ENCODE measurements at places on chromosomes 4 and X.

DNA sequence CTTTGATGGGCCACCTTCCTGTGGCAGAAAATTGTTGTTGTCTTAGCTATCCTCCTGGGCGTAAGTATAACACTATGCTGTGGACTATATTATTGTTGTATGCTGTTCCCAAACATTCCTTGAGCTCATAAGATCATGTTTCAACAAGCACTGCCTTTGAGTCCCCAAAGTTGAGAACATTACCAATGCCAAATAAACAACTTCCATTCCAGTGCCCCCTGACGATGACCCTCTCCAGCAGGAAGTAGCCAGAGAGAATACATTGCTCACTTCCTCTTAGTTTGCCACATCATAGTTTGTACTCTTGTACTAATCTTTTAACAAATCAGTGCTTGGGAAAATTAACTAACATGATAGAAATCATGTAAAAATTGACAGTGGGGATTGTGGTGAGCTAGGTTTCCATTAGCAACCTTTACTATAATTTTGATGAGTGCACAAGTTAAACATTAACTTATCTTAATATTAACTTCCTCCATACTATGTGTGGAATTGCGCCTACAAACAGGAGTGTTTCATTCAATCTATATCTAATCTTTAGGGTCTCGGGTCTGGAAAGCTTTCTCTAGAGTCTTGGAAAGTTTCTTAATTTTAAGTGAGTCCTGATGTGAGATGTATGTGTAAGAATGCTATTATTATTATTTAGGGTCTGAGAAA is 20.3 kb upstream of the DHX15 start:
- no peak for DNase-seq

GRCh38 chrX:69070949-69071650 is 94.2 kb downstream of the PJA1 start:
- peak; percentile 47 for DNase-seq

- no peak for DNase-seq
Observed at GRCh38 chr4:148834804-148835631, 392.8 kb upstream of the NR3C2 start.

DNA sequence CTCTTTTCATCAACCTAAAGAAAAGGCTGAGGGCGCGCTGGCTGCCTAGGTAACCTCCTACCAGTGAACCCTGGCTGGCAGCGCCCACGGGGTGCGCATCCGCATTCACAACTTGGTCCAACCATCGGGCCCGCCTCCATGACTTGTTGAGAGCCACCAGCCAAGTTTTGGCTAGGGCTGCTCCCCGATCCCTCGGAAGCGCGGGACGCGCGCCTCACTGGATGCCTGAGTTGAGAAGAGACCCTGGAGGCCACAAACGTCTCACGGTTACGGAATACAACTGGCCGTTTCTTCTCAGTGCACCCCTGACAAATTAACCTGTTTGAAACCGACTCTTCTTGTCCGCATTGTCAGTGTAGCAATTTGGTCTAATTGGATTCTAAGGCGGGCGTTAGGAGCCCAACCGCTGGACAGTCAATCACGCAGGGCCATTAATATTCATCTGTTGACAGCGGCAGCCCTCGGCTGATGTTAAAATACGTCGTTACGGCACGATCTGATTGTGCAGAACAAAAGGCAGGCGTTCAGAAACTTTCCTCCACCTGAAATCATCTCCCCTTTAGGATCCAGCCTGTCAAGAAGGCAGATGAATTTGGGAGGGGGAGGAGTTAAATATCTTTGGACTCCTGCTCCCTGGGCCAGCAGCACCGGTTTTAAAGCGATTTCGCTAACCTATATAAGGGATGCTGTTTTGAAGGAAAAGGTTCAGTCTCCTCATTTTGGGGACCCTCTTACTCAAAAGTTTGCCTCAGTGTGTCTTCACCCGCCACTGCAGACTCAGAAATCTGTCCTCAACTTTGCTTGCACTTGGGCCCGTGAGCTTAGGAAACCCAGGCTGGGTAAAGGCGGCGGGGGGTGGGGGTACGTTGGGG is 1.2 kb downstream of the GPC3 start:
- no peak for DNase-seq

- peak; percentile 24 for DNase-seq
Observed at GRCh38 chrX:103254171-103254824, 657 bp downstream of the TCEAL8 start.

DNA sequence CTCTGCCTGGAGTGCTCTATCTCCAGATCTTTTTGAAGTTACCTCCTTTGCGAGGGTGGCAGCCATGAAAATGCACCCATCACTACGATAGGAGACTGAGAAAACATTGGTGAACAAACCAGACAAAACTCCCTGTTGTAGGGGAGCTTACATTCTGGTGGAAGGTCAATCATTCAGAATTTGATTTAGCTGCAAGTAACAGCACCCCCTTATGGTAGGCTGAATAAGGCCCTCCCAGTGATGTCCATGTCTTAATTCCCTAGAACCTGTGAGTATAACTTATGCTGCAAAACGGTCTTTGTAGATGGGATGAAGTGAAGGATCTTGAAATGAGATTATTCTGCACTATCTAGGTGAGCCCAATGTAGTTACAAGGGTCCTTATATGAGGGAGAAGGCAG is 5.6 kb upstream of the TEC start:
- no peak for DNase-seq

DNA sequence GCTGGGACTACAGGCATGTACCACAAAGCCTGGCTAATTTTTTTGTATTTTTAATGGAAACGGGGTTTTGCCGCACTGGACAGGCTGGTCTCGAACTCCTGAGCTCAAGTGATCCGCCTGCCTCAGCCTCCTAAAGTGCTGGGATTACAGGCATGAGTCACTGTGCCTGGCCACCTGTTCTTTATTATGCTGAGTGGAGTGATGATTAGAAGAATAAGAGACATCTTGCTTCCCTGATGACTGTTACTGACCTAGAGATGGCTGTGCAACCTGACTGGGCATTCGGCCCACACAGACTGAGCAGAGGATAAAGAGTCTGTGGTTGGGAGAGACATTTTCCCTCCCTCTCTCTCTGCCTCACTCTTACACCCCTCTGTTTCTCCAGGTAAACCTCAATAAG is 56.7 kb downstream of the SPINK2 start:
- DNase-seq = no peak

DNA sequence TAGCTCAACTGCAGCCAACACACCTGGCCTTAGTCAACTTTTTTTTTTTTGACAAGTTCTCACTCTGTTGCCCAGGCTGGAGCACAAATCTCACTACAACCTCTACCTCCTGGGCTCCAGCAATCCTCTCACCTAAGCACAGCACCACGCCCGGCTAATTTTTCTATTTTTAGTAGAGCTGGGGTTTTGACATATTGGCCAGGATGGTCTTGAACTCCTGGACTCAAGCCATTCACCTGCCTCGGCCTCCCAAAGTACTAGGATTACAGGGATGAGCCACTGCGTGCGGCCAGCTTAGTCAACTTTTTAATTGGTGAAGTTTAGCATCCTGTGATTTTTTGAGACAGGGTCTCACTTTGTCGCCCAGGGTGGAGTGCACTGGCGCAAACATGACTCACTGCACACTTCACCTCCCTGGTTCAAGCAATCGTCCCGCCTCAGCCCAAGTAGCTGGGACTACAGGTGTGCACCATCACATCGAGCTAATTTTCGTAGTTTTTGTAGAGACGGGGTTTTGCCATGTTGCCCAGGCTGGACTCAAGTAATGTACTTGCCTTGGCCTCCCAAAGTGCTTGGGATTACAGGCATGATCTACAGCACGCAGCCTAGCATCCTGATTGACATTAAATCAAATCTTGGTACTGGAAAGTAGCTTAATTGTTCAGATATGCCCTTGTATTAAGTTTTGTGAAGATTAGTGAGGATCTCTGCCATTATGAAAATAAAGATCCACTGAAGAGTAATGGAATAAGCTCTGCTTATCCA is 8.3 kb downstream of the HNRNPDL start:
- DNase-seq = no peak

- DNase-seq = no peak
Observed at GRCh38 chr4:161121451-161121850, 1042.3 kb downstream of the FSTL5 start.

DNA sequence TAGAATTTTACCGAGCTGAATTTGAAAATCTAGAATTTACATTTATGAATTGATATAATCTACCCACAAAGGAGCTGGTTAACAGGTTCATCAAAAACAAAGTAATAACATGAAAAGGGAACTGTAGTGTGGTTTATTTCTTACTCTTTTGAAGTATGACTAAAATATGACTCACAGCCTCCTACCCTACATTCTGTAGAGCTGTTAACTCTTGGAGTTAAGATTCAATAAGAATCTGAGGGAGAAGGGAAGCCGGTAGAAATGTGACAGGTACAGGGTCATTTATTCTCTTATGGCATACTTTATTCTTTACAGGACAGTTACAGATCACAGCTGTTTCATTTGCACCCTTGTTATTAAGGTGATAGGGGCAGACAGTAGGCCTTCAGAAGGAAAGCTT is 132.2 kb upstream of the FAM47B start:
- DNase-seq = no peak

GRCh38 chrX:145396612-145397011 is 149.3 kb downstream of the SPANXN1 start:
- DNase-seq = no peak

- DNase-seq = no peak
Observed at GRCh38 chr4:48654015-48654664, 125.9 kb downstream of the FRYL start.

DNA sequence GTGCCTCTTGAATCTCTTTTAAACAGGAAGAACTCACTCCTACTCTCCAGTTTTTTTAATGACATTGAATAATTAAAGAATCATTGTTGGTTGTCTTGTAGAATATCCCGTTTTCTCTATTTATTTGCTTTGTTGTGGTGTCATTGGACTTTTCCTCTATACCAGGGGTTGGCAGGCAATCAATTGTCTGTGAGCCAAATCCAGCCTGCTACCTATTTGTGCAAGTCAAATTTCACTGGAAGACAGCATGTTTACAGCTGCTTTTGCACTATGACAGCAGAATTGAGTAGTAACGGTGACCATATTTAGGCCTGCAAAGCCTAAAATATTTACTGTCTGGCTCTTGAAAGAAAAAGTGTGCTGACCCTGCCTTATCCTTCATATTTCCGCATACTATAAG is 34.8 kb downstream of the POLA1 start:
- DNase-seq = no peak

GRCh38 chr4:129545599-129546278 is 449.8 kb downstream of the C4orf33 start:
- DNase-seq = peak; percentile 67

GRCh38 chr4:5867866-5868265 is 25.0 kb downstream of the CRMP1 start:
- no peak for DNase-seq

DNA sequence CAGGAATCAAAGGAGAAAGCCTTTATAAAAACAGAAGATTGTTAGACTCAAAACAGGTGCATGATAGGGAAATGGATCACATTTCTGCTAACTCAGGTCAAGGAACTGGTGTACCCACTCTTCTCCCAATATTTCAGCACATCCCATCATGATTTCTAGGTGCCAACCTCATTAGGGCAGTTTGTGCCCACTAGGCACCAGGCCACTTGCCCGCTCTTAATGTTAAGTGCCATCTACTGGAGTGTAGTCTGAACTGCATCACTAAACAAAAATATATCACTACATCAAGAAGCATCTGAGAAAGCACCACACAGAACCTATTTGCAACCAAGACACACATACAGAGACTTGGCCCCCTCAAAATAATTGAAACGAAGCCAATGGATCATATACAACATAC is 140.4 kb upstream of the GRID2 start:
- DNase-seq = no peak

- no peak for DNase-seq
Observed at GRCh38 chrX:10223781-10224180, 67.0 kb downstream of the CLCN4 start.

GRCh38 chr4:121375262-121375661 is 5.6 kb downstream of the QRFPR start:
- no peak for DNase-seq

- DNase-seq = no peak
Observed at GRCh38 chr4:66681962-66682361, 863.3 kb downstream of the CENPC start.

DNA sequence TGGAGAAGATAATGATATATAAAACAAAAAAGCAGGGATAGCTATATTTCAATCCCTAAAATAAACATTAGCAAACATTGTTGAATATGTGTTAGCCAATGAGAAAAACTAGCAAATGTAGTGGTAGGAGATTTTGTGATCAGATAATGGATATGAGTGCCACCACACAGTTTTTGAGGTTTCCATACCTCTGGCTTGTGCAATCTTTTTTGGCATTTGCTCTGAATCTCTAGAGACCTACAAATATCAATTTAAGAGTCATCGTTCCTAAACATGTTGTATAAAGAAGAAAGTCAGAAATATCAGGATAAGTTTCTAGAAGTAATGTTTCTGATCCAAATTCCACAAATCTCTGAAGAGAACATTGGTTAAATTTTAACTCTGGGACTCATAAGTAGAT is 308.7 kb downstream of the PDGFC start:
- no peak for DNase-seq

GRCh38 chr4:161457906-161458305 is 705.9 kb downstream of the FSTL5 start:
- no peak for DNase-seq

DNA sequence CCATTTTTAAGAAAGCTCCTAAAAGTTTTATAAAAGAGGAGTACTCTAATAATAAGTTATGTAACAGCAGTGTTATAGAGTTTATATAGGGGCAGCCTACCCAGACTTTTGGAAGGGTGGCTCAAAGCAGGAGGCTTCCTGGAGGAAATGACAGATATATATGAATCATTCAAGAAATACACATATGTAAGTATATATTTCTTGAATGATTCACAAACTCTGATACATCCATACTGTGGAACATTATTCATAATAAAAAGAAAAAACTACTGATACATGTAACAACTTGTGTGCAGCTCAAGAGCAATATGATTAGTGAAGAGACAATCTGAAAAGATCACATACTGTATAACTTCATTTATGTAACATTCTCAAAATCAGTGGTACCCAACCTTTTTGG is 166.2 kb downstream of the WDFY3 start:
- DNase-seq = no peak

DNA sequence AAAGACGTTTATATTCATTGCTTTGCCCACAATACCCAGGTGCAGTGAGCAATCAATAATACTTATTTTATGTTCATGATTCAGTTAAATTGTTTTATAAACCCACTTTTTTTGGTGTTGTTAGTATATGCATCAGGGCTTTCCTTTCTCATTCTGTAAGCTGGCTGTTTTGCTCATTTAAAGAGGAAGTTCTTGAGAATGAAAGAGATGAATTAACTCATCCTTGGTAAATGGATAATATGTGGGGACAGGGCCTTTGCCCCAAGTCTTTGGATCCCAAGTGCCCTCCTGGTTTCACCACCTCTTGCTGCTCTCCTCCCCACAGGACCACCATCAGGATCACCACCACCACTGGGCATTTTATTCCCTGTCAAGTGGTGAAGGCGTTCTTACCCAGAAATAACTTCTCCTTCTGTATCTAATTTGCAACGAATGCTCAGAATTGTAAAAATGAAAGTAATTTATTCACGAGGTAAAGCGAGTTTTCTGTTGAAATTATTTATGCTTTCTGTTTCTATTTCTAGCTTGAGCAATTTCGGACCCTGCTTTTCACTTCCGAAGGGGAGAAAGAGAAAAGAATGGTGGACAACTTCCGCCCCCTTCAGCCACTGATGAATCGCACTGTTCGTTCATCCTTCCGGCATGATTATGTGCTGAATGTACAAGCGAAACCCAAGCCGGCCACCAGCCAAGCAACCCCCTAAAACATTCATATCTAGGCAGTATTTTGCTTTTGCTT is 8.2 kb upstream of the ZRSR2 start:
- no peak for DNase-seq

- no peak for DNase-seq
Observed at GRCh38 chrX:110310896-110311295, 7.0 kb downstream of the AMMECR1 start.

GRCh38 chr4:85452058-85452731 is 22.8 kb upstream of the ARHGAP24 start:
- no peak for DNase-seq

- peak; percentile 74 for DNase-seq
Observed at GRCh38 chrX:13397878-13398818, 78.3 kb upstream of the ATXN3L start.
